T-helper 17 cell (primary cell): ENCODE measurements at places on chromosomes 13 and 19.
A peak's percentile ranks its signal among the peaks of the same experiment; 100 is the strongest.

- H3K4me3 ChIP-seq: peak overlapping the region; percentile 83
- DNase-seq: no peak
- peak overlapping the region; percentile 100 for H3K27ac ChIP-seq
- peaks cover 5% of the 10 kb centered on the region for H3K36me3 ChIP-seq
- H3K27me3 ChIP-seq: no peaks in the 10 kb centered on the region
Observed at GRCh38 chr13:42274386-42275097, 2.6 kb downstream of the AKAP11 start.

- no peak overlapping the region for H3K27ac ChIP-seq
- no peaks in the 10 kb centered on the region for H3K4me1 ChIP-seq
- peaks cover 3% of the 10 kb centered on the region for H3K36me3 ChIP-seq
- H3K4me3 ChIP-seq: no peak overlapping the region
Observed at GRCh38 chr19:6000228-6000847, 22.4 kb upstream of the RANBP3 start.

GRCh38 chr13:99663185-99663825 lies 162.0 kb downstream of the TM9SF2 start:
- no peaks in the 10 kb centered on the region for H3K27me3 ChIP-seq
- H3K4me1 ChIP-seq: peaks cover 16% of the 10 kb centered on the region

DNA sequence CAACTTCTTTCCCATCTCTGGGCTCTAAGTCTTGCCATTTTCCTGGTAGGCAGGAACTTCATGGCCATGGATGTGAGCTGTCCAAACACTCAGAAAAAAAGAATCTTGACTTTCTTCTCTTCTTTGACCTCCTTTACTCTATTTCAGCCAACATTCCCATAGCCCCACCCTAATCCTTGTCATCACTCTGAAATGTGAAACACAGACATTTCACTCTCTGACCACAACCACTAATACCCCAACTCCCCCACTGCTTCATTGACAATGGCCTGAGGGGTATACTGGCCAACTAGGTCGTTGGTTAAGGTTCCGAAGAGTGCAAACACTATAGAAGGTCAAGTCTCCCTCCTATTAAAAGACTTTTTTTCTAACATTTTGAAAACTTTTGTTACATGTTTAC lies 4.7 kb upstream of the CYP2A13 start:
- peaks cover 3% of the 10 kb centered on the region for H3K4me1 ChIP-seq
- no peak for DNase-seq
- peaks cover 46% of the 10 kb centered on the region for H3K27me3 ChIP-seq
- peaks cover 4% of the 10 kb centered on the region for H3K36me3 ChIP-seq
